ENCODE measurements at places on chromosomes 12 and 14.

DNA sequence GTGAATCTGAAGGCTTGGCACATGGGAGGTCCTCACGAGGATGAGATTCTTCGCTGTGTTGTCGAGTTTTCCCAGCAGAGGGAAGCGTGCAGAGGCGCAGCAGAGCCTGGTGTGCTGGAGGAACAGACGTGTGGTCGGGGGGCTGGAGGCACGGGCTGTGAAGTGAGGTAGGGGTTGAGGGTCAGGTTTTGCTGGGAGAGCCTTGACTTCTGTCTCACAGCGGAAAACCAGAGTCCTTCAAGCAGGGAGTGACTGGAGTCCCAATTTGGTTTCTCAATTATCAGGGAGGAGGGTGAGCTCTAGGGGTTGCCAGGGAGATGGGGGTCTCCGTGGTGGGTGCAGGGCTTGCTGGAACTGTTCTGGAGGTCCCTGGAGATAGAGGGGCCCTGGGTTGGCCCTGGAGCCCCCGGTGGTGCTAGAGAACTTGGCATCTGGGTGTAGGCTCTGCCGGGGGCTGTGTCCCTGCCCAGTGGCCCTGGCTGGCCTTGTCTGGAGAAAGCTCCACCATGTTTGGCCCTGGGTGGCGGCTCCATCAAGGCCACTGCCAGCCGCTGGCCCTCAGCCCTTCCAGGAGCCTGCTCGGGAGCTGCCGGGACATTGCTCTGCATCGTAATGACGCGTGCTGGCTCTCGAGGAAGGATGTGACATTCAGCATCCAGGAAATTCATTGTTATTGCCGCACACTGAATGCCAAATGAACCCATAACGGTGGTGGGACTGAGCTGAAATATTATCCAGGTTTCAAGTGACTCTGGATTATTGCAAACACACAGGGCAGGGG, 215.7 kb downstream of the KIF26A start:
- DNase-seq: no peak

DNA sequence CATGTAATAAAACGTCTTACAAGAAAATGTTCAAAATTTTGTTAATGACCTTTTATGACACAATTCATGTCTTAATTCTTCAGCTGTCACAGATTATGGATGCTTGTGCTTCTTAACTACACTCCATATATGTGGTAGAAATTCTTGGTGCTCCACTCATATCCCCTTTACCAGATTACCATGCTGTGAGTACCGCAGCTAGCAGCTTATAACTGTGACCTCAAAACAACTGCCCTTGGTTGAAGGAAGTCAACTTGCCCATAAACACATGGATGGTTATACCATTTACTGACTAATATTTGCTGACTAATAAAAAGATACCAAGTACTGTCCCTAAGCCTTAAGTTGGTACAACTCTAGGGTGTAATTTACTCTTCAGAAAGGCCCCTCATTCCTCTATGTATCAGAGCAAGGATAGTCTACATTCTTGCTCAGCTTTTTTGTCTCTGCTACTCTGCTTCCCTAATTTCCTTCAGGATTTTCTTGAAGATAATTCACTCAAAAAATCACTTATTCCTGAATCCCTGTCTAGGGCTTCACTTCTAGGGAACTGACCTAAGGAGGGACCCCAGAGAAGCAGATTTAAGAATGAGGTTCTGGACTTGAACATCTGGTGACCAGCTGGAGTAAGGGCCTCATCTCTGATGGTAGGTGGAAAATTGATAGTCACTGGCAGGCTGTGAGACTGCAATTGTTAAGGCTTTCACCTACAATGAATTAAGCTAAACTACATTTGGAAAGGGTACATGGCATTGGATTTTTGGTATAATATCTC, 152.3 kb downstream of the SLC6A15 start:
- no peak for DNase-seq

DNA sequence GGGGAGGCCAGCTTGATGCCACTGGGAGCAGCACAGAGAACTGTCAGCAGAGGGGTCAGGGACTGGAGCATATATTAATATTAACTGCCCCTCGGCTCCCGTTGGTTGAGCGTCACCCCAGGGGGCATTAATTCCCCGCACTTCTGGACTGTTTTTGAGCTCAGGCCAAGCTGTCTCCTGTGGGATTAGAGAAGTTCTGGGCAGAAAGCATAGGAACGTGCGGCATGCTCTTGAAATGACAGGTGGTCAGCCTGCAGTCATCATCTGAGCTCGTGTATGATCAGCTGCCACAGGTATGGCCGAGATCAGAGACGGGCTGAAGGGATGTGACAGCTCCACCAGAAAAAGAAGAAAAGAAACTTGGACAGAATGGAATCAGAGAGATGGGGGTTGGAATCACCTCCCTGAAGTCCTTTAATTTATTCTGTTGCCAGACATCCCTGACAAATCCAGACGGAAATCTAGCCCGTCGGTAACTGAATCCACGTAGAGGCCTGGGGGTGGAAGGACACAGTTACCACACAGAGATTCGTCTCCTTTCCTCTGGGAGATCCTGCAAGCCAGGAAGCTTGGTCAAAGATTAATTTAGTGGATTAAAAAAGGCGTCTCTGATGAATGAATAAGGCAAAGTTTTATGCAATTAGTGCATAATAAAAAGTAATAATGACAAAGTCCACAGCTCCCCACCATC, 23.6 kb downstream of the NR1H4 start:
- no peak for DNase-seq

DNA sequence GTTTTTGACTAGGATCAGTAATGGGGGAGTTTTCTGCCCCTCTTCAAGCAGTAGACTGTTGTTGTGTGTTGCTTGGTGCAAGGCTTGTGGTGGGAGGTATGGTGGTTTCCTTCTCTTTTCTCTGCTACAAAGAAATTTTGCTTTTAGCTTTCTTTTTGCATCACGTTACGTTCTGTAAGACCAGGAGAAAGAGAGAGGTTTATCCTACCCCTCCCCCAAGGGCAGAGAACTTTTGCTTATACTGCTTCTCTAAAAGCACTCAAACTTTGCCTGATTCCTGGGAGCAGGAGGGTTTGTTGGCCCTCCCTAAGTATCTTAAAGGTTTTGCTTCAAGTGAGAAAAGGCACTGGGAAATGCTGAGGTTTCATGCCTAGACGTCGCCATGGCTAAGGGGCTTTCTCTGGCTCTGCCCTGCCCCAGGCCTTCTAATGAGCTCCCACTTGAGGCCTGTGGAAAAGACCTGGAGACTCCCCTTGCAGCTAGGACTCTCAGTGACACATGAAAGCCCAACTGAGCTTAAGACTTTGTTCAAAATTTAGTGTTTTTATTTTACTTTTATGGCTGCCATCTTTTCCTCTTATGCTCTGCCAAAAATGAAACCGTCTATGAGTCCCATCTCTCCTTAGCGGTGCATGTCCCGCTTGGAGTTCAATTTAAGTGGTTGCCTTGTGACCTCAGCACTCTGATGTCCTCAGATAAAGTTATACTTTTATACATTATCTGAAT, 49.2 kb downstream of the EIF2S3B start:
- no peak for DNase-seq

DNA sequence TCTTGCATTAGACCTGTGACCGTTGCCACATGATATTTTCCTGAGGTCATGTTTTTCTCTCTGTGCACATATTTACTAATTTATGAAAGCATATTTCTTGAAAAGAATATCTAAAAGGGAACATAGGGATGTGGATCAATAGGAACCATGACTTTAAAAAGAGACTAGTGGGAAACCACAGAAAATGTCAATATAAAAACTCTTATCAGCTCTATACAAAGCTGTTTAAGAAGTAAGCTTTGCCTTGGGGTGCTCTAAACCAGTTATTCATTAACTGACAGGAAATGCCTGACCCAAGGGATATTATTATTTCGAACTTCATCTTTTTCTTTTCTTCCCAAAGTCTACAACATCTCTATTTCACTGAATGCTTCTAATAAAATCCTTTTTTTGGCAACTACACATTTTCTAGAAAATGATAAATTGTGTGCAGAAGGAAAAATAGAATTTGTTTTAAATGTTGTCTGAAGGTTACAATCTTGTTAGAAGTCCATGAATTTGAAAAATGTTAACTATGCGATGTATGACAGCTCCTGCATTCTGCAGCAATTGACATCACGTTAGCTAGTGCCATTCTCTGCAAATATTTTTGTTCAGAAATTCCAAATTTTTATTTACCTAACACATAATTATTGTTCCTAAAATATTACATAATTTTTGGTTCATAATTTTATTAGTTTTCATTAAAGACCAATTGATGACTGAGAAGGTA, 345.0 kb downstream of the SLC16A7 start:
- no peak for DNase-seq

DNA sequence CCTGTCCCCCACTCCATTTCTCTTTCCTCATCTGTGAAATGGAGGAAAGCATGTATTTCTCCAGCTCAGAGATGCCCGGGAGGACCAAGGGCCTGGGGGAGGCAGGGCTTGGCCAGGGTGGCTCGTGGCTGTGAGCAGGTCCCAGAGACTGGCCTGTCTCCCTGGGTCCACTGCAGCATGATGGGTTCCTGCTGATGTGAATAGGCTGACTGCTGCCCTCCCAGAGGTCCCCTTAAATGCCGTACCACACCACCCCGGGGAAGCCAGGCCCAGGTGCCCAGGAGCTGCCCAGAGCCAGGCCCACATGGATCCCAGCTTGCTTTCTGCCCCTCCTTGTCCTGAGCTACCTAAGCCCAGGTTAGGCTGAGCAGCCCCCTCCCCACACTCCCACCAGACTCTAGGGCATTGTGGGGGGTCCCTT, 158.2 kb upstream of the C14orf180 start:
- no peak for DNase-seq

DNA sequence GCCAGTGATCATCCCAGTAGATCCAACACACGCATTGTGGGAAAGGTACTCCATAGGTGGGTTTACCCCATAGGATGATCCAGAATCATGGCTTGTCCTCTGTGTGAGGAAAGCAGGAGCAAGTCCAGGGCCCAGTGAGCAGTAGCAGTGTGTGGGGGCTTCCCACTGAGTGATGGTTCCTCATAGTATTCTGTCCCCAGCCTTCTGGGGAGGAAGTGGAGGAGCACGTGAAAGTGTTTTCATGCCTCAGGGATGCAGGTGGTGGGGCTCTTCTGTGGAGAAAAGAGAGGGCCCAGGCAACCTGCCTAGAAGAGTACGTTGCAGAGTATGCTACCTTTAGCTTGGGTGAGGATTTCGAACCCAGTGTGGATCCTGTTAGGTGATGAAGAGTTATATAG, 56.5 kb downstream of the SUSD6 start:
- DNase-seq: no peak

DNA sequence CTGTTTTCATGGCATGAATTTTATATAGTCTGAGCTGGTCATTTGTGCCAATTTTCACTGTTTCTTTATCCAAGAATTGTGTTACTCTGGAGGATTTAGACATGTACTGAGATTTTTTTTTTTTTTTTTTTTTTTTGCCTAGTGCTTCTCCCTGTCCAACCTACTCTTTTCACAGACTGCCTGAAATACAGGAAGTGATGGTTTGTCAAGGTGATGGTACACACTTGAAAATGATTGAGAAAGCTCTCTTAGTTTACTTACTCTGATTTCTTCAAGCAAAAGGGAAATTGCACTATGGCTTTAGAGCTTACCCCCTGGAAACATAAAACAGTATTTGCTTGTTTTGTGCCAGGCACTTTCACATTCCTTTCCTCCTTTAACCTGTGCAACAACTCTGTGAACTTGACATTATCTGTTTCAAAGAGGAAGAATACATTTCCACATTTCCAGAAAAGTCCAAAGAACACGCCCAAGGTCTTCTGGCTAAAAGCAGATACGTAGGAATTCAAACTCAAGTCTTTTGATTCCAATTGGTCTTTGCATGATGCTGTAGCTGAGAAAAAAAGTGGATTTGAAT, 181.1 kb downstream of the SLC15A5 start:
- no peak for DNase-seq

- peak; percentile 66 for DNase-seq
These were observed 428.1 kb downstream of the NRXN3 start for GRCh38 chr14:78598046-78598920.

- peak; percentile 59 for DNase-seq
These were observed 123.0 kb upstream of the PZP start for GRCh38 chr12:9331218-9331626.

- DNase-seq: no peak
These were observed 5.9 kb upstream of the ORAI1 start for GRCh38 chr12:121620333-121620891.

DNA sequence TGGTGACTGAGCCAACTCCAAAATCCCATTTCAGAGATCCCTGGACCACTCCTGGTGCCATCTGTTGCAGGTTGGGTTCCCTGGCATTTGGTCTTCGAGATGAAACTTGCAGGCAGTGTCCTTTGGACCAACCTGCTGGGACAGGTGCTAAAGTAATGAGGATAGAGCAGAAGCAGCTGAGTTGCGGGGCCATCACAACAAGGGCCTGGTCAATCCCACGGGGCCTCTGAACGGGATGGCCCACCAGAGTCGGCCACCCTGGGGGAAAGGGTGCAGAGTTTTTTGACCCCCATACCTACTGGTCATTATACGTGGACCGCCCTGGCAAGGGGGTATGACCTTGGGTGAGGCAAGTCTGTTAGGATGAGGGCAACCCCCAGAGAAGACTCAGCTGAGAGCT, 39.3 kb downstream of the DLK1 start:
- no peak for DNase-seq

- DNase-seq: no peak
These were observed 24.8 kb downstream of the BCL11B start for GRCh38 chr14:99247101-99247729.

DNA sequence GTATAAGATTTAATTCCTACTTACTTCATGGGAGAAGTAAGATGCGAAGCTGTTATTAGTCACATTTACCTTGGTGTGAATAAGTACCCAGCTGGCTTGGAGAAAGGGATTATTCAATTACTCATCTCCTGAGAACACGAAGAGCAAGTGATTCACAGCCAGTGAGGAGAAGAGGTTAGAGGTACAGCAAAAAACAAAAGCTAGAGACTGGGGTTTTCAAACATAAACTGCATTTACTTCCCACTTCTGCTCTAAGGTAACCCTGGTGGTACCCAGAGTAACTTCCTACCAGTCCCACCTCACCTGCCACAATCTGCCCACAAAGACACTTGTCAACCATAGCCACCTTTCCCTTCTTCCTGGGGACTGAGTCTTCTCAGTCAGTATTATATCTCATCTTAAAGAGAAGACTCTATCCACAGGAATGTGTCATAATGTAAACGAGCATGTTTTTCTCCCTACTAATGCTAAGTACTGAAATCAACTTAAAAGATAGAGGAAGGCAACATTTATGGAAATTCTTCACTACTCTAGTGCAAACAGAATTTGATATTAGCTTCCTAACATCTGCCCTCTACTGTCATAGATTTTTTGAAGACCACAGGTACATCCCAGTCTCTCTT, 6.0 kb upstream of the IL22 start:
- no peak for DNase-seq

DNA sequence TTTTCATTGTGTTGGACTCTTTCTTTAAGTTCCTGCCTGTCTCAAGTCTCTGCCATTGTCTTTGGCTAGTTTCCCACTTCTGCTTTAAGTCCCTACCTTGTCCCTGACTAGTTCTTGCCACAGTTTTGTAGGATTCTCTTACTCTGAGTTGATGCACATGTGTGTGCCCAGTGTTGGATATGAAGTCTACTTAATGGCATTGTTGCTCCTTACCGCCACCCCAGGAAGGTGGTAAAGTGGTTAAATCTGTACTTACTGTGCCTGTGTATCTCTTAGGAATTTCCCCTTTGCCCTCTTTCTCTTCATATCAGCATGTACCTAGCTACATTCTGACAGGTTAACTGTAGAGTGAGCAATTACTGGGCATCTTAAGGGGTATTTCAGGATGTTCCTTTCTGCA, 227.1 kb downstream of the NUBPL start:
- DNase-seq: no peak

GRCh38 chr14:54894995-54895394, 7.6 kb downstream of the GCH1 start:
- DNase-seq: no peak

- no peak for DNase-seq
These were observed 121.2 kb downstream of the METTL25 start for GRCh38 chr12:82479511-82479910.
